Lung (tissue), 17 donors: ENCODE measurements at places on chromosomes 13 and 19.

DNA sequence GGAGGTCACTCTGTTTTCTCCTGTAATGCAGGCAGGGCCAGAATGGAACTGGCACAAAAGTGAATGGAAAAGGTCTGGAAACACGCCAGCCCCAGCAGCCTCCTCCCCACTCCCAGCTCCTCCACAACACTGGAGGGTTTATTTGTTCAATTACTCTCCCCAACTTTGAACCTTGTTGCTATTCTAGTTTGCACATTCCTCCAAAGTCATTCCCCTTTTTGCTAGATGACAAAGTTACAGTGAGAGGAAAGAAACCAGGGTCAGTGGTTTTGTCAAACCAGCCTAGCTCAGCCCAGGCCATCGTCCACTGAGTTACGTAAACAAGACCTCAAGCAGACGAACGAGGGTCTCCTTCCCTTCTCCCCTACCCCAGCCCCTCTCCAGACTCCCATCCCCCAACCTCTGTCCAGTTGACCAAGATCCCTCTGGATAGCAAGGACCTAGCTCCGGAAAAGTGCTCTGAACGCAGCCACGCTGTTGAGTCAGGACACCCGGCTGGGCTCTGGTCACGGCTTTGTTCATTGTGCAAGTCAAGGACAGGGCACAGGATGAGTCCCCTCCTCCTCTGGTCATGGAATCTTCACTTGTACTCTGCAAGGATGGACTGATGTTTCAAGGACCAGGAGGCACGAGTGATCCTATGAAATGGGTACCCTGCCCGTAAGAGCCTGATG, 180.0 kb downstream of the USP12 start:
- peak; percentile 41 for DNase-seq

GRCh38 chr13:22569811-22570210, 611.0 kb upstream of the SGCG start:
- no peak for DNase-seq

GRCh38 chr13:32311188-32311897, 3.8 kb downstream of the ZAR1L start:
- DNase-seq, result no peak

- no peak for DNase-seq
Measured at GRCh38 chr13:43631106-43631505, 155.7 kb downstream of the ENOX1 start.

DNA sequence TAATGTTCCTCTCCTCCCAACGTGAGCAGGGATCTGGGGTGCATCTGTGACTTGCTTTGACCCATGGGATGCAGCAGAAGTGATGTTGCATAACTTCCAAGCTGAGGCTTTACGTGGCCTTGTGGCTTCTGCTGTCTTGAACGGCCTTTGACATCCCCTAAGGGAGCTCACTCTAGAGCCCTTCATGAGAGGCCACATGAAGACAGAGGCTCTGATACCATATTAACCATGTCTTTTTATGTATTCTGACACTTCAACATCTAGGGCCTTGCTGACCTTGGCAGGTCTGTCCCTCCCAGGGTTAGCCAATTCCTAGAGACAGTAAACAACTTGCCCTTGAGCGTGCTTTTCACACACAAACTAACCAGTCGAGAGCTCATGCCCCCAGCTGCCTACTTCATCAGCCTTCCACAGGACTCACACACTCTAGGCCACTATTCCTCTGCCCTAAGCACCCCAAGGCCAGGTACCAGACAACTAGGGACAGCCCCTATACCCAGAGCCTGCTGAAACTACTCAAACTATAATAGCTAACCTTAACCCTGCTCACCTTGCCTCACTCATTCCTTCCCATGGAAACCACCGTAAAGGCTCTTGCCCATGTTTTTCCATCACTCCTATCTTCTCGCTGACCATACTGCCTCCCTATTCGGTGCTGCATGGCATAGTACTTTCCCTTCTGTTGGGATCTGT, 45.4 kb downstream of the CCDC70 start:
- no peak for DNase-seq

DNA sequence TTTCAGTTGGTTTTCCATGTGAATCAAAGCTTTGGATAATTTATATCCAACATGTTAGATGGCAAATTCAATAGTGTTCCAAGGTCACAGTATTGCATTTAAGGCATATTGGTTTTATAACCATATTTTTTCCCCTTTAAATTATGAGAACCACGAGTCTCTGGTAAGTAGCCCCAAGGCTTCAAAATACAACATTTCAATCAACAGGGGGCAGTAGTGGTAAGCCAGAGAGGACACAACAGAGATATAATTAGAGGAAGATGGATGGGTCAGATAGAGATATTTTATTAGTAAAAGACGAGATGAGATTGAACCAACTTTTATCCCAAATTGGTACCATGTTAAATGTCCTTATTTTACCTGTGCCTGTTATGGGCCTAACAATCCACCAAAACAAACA, 53.1 kb downstream of the KL start:
- DNase-seq, result no peak

- DNase-seq, result no peak
Measured at GRCh38 chr19:56091066-56091490, 30.0 kb downstream of the ZNF787 start.

DNA sequence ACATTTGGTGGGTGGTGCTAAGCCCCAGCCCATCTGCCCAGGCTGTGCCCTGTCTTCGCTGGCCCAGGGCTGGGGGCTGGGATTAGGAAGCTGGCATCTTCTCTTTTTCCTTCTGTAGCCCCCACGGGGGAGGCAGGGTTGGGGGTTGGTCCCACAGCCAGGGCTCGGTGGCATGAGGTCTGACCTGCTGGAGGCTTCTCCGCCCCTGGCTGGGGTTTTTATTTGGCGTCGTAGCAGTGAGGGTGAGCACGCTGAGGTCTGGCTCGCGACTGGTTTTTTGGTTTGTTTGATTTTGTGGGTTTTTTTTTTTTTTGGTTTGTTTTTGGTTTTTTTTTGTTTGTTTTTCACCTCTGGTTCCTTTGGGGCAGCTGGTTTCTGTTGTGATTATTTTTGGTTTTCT, 14.7 kb downstream of the ZNF574 start:
- DNase-seq, result no peak

DNA sequence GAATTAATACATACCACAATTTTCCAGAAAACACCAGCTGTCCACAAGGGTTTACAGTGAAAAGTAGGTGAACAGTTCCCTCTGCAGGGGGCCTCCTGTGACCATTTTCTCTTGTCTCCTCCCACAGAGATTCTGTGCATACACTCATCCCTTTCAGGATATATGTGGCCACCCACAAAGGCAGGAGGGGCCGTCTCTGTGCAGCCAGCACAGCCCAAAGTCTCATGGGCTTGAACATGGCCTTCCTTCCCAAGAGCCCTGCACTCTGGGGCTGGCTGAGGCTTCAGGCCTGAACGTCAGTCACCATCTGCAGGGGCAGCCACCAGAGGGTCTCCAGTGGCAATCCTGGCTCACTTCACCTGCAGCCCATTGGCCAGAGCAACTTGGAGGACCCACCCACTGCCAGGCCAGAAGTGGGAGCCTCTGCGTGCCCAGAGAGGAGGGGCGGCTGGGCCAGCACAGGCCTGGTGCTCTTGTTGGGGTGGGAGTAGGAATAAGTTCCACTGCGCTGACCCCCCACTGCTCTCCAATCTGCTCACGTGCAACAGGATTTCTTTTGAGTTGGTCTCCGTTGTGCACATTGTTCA, 25.1 kb downstream of the TMEM161A start:
- DNase-seq, result peak; percentile 56

DNA sequence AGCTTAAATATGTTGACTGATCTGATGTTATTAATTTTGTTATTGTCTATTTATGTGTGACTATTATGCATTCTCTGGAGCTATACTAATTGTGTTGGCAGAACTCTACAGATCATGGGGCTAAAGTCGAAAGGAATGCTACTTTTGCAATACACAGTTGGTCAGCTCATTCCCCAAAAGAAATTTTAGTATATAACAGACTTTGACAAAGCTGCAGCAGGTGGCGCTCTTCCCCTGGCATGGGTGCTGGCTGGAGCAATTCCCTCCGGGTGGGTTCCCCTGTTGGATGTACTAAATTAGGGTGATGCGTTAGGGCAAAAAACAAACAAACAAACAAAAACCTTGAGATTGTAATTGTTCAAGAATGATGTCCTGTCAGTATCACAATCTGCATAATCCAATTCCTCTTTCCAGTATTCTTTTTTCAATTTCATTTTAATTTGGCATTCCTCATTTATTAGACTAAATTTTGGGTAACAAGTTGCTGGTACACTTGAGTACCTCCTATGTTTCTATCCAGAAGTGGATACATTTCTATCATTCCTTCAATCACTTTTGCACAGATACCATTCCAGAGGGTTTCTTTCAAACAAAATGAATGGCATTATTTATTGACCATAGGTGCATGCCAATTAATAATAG, 322.8 kb upstream of the EDNRB start:
- DNase-seq, result peak; percentile 51

DNA sequence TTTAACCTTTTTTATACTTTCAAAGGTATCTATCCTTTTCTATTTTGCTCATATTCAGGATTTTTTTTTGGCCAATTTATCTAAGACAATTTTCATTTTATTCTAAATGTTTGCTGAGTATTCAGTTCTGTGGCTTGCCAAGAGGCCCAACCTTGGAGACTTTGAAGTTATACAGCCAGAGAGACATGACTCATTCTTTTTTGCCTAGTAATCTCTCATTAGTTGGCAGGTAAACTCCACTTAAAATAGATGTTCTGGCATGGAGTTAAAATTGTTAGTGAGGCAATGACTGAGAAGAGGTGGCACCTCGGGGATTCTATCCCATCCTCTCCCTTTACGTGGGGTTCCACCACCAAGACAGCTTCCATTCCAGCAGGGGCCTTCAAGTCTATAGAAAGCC, 213.8 kb downstream of the KCTD12 start:
- no peak for DNase-seq

DNA sequence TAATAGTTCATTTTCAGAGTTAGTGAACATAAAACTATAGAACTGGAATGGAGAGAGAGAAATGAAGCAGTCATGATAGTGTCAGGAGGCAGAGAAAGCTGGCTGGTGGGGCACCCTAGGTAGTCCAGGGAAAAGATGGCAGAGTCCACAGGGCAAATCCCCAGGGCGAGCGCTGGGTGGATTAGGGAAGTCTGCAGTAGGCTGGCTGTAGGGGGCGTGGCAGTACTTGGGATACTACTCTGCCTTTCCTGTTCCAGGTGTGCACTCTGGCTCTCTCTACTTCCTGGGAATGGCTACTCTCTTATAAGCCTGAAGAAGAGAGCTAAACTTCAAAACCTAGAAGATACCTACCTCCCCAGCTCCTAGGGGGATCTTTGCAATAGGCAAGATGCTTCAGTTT, 232.9 kb upstream of the SLC10A2 start:
- no peak for DNase-seq

DNA sequence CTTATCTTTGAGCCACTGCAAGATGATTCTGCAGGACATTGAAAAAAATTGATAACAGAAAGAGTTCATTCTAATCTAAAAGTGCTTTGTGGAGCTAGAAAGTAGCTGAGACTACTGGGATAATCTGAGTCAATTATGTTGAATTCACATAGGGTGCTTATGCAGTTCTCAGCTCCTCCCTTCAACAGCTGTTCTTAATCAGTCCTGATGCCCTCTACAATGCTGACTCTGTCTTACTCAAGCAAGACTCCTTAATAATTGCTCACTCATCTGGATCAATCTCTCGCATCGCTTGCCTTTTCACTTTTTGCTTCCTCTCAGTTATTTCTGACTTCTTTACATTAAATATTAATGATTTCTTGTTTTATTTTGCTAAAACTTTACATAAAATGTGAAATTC, 182.1 kb downstream of the PCDH17 start:
- DNase-seq, result no peak

DNA sequence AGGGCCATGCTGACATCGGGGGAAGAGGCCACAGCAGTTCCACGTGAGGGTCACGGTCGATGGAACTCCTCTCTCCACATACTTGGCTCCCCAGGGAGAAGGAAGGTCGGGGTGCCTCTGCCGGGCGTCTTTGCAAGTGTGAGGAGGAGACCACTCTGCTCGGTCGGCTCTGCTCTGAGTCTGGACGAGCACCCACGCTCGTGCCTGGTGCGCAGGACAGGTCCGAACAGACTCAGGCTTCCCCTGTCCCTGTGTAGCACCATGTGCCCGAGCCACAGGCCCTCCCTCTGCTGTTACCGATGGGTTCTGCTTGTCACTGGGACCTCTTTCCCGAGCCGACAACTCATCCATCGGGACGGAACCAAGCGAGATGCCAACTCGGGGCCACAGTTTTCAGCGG, 35.1 kb downstream of the TMEM255B start:
- no peak for DNase-seq

- DNase-seq, result peak; percentile 65
Measured at GRCh38 chr13:24495151-24495729, 17.3 kb downstream of the PARP4 start.

DNA sequence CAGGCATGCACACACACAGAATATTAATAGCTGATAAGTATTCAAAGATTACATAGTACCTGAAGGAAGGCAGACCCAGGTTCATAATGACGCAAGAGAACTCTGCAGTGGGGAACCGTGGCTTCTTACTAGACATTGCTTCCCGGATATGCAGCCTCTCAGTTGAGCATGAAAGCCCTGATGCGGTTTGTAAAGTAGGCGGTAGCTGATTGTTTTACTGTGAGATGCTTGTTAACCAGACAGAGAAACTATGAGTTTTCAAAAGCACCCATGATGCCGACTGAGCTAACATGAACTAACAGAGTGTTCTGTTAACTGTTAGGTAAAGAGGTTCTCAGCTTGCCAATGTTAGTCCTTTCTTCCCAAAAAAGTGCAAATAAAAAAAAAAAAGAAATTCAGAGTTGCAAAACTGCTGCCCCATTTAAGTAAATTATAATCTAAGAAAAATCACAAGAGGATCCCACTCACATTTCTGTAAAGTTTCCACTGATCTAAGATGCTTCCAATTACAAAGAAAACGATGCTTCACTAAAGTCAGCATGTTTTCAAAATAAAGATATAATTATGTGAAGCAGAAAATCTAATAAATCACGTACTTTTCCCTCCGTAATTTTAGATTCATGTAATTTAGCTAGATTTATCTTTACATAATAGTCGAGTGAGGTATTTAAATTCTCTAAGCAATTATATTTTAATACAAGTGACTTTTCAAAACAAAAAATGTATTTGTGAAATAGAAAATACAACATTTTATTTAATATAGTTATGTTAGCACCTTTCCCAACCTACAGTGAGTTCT, 2.2 kb downstream of the FLT1 start:
- DNase-seq, result no peak

- DNase-seq, result no peak
Measured at GRCh38 chr13:23752111-23753001, 136.8 kb downstream of the MIPEP start.

- DNase-seq, result no peak
Measured at GRCh38 chr19:41325640-41325946, 15.6 kb downstream of the CCDC97 start.

- no peak for DNase-seq
Measured at GRCh38 chr13:35140321-35140720, 198.3 kb downstream of the NBEA start.
